ENCODE measurements at places on chromosomes 12 and 14.

DNA sequence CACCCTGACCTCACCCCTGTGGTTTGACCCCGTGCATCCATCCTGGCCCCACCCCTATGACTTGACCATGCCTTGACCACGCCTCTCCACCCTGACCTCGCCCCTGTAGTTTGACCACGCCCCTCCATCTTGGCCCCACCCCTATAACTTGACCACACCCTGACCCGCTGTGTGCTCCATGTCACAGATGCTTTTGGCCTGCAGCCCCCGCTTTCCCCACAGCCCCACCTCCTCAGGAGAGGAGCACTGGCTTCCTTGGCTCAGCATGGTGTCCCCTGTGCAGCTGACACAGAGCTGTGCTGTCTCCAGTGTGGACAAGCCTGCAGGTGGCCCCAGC, 269.9 kb upstream of the SFSWAP start:
- DNase-seq: no peak

DNA sequence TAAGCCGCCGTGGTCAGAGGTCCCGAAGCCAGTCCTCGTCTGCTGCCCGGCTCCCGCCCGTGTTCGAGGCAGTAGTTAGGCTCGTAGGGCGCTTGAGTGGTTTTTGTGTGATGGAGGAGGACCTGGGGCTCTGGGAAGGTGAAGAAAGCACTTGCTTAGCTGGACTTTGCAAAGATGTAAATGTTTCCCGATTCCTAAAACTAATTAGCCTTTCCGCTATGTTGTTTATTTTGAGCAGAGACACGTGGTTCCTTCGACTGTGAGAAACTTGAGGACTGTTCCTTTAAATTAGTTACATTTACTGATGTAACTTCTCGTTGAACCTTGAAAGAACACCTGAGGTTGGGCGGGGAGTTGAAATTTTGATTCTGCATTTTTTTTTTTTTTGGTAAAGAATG, 33.9 kb downstream of the MIA2 start:
- peak; percentile 30 for DNase-seq

DNA sequence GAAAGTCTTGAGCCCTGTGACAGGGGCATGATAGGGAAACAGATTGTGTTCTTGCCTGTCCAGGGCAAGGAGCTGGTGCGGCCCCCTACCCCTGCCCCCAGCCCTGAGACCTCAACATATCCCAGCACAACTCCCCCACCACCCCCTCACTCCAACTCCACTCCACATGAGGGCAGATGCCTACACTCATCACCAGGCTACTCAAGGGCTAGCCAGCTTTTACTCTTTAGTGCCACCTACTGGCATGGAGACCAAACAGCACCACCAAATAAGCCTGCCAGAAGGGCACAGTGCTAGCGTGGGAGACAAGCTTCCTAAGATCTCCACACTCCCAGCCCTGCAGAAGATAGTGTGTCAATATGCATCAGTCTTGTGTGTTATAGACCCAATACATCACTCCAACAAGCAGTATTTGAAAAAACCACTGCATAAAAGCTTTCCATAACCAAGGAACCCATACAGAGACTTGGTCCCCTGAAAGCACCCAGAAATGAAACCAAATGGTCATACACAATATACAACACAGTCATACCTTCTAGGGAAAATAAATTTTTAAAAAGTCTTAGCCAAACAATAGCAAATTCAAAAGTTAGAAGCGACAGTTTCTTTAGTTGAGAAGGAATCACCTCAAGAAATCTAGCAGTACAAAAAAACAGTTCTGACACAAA, 154.4 kb downstream of the KCNK10 start:
- DNase-seq: peak; percentile 33

DNA sequence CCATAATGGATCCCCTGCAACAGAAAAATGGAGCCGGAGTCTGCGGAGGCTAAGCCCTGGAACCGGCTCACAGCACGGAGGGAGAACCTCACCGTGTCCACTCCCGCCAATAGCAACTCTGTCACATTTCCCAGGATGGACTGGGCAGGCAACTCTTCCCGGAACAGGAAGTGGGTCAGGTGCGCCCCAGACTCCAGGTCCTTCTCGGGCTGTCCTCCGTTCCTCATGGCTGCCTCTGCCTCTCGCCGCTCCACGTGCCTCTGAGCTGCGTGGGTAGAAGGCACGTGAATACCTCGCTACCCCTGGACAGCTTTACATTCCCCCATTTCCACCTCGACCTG, 2.2 kb downstream of the CYP27B1 start:
- DNase-seq: no peak

DNA sequence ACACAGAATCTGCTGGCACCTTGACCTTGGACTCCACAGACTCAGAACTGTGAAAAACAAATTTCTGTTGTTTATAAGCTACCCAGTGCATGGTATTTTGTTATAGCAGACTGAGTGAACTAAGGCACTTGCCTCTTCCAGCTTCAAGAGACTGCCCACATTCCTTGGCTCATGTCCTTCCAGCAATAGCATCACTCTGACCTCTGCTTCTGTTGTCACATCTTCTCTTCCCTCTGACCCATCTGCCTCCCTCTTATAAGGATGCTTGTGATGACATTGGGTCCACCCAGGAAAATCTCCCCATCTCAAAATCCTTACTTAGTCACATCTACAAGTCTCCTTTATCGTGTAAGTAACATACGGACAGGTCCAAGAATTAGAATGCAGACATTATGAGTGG, 200.4 kb downstream of the PIK3C2G start:
- DNase-seq: no peak

DNA sequence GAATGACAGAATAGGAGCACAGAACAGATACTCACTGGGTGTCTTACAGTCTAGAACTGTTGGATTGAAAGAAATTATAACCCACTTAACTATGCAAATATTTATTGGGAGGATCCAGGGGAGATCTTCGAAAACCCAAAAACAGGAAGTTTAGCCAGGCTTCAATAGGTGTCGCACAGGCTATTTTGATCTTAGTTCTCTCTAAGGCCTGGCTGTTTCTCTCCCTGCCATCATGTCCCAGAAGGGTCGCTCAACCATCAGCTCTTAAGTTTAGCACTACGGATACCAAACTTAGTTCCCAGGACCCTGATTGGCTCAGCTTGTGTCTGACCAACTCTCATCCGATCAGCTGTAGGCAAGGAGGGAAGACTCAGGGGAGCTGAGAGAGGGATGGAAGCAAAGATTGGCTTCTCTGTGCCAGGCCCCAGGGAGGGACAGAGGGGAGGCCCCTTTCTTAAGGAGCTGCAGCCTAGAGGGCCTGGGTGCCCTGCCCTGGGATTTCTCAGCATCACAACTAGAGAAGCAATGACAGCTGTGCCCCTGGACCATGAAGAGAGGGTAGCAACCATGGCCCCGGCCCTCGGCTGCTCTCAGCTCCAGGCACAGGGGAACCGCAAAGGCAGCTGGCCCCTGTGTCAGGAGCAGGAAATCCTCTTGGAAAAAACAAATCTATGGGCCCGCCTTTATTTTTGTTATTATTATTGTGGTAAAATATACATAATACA, 13.5 kb downstream of the PHETA1 start:
- no peak for DNase-seq

- no peak for DNase-seq
Observed at GRCh38 chr12:112121780-112122565, 3.4 kb upstream of the TRAFD1 start.

DNA sequence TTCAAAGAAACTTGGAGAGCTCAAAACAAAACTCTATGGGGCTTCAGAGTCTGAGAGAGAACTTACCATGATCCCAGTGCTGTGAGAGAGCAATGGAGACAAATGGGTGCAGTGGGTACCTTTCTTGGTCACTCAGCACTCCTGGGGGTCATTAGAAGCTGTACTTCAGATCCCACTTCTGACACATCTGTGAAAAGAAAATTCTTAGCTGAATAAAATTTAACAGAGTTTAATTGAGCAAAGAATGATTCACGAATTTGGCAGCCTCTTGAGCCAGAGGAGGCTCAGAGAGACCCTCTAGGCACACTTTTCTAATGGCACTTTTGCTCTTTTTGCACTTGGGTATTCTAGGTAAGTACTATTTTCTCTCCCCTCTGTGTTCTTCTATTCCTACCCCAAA, 96.8 kb upstream of the SYT10 start:
- peak; percentile 56 for DNase-seq

DNA sequence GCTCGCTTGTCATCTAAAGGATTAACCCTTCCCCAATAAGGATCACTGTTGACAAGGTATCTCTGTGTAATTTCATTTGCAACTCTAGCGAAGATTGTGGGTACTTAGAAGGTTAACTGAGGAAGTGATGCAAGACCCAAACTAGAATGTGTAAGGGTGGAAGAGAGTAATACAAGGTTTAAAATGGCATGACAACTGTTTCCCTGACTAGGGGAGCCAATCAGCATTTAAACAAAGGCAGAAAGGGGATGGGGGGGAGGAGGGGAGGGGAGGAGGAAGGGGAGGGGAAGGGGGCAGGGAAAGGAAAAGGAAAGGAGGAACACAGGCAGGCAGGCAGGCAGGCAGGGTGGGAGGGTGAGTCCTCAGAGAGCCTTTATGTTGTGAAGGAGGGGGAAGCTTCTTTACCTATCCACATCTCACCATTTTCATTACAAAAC, 31.1 kb downstream of the NRDE2 start:
- no peak for DNase-seq

DNA sequence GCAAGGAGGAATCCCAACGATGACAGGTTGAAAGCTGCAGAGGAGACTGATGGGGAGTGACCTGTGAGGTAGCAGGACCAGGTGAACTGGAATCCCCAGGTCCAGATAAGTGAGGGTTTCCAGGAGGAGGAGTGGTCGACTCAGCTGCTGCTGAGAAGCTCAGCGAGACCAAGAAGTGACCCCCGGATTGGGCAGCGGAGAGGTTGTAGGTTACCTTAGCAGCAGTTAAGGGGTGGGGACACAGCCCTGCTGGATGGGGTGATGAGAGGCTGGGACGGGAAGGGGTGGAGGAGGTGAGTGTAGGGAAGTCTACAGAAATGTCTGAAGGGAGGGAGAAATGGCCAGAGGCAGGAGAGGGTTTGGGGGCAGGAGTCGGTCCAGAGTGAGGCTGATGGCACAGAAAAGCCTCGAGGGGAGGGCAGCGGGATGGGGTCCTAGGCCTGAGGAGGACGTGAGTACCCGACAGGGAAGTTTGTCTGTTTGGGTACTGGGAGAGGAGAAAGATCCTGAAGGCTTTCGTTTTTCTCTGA, 2.6 kb upstream of the RCOR1 start:
- no peak for DNase-seq

- DNase-seq: no peak
Observed at GRCh38 chr12:54374562-54375258, 9.8 kb downstream of the ZNF385A start.

GRCh38 chr12:24970177-24970576, 21.3 kb upstream of the BCAT1 start:
- no peak for DNase-seq

DNA sequence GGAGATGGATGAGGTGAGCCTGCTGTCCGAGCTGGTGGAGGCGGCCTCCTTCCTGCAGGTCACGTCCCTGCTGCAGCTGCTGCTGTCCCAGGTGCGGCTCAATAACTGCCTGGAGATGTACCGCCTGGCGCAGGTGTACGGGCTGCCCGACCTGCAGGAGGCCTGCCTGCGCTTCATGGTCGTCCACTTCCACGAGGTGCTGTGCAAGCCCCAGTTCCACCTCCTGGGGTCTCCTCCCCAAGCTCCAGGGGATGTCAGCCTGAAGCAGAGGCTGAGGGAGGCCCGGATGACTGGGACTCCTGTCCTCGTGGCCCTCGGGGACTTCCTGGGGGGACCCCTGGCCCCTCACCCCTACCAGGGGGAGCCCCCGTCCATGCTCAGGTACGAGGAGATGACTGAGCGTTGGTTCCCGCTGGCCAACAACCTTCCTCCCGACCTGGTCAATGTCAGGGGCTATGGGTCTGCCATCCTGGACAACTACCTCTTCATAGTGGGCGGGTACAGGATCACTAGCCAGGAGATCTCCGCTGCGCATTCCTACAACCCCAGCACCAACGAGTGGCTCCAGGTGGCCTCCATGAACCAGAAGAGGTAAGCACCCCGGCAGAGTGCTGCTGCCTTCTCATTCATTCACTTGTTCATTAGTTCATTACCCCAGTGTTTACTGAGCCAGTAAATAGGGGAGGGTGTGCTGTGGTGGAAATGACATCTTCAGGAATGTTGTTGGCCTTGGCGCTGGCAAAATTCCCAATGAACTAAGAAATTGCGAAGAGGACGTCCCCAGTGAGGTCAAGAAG, 774 bp upstream of the MANSC4 start:
- peak; percentile 24 for DNase-seq

DNA sequence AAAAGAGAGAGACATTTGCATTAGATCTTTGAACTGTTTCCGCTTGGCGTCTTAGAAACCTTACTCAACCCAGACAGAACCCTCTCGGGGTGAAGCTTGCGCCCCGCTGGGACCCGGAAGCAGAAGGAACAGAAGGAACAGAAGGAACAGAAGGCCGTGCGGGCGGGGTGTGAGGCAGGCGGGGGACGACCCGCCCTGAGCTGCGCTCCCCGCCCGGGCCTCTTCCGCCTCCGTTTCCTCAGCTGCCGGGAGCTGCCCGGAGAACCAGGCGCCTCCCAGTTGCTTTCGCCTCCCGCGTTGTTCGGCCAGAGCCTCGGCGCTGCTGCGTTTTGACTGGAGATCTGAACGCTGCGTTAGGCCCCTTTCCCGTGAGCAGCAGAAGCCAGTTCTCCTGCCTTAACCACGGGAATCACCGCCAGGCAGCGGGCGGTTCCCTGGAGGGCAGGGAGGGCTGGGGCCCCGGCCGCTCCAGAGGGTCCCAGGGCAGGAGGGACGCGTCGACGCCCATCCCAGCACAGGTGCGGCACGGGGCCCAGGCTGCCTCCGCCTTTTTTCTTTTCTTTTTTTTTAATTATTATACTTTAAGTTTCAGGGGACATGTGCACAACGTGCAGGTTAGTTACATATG, 19.3 kb upstream of the MMP17 start:
- no peak for DNase-seq

GRCh38 chr14:37669242-37669641, 73.8 kb downstream of the TTC6 start:
- DNase-seq: no peak

- DNase-seq: no peak
Observed at GRCh38 chr12:39341179-39341578, 101.7 kb downstream of the KIF21A start.

DNA sequence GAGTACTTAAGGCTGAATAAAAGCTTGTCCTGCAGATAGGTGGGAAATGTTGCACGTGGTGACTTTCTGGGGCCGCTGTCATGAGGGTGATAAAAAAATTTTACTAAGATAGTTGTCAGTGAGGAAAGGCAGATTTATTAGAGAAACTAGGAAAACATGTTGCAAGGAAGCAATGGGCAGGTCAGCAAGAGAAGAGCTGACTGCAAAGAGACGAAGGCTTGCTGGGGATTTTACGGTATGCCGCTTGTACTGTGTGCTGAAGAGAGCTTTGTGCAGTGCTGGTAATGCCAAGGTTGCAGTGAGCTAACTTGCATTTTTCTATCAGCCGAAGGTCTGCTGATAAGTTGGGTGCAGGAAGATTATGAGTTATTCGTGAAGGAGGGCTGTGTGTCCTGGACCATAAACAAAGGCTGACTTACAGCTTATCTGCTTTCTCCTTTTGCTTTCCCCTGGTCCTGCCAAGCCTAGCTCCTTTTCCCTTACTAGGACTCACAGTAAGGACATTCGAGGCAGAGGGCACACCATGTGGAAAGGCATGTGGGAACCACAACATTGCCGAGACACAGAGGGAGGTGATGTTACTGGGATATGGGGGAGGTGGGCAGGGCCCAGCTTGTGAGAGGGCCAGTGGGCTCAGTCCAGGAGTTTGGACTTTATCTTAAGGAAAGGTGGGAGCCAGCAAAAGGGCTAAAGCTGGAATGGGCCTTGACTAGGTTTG, 7.4 kb upstream of the CCDC88C start:
- no peak for DNase-seq

- DNase-seq: no peak
Observed at GRCh38 chr12:82870771-82871377, 184.2 kb downstream of the TMTC2 start.

- DNase-seq: no peak
Observed at GRCh38 chr14:61472801-61473376, 151.5 kb downstream of the PRKCH start.

GRCh38 chr14:30129807-30130206, 202.2 kb upstream of the PRKD1 start:
- DNase-seq: no peak

All from ACHN (cell line).